Stimulated activated CD4-positive, alpha-beta T cell treated with anti-CD3 and anti-CD28 coated beads, Interleukin-4, amount 100 ng/mL, for 1 hour (primary cell): ENCODE measurements at places on chromosomes 6 and 20.

DNA sequence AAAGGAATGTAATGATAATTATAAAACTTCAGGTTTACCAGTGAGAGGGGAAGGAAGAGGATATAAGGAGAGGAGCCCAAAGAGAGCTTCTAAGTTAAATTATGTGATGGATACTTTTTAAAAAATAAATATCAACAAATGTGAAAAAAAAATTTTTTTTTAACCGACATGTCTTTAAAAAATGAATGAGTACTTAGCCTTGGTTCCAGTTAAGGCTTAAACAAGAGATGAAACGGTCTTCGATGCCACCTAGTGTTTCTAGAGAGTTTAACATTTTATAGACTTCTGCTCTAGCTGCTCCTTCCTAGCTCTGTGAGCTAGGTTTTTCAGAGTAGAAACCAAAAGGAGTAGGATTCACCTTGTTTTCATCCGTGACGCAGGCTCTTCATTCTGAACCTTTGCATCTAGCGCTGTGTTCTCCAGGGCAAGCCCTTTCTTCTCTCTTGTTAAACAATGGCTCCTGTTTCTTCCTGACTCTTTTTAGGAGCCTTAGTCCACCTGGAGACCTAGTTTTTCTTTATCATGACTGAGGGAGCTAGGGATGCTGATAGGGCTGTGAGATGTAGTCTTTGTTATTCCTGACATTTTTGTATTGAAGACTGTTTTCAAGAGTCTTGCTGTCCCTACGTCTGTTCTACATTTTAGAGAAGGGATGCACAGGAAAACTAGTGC, 42.4 kb upstream of the GNRH2 start:
- no peak for DNase-seq

DNA sequence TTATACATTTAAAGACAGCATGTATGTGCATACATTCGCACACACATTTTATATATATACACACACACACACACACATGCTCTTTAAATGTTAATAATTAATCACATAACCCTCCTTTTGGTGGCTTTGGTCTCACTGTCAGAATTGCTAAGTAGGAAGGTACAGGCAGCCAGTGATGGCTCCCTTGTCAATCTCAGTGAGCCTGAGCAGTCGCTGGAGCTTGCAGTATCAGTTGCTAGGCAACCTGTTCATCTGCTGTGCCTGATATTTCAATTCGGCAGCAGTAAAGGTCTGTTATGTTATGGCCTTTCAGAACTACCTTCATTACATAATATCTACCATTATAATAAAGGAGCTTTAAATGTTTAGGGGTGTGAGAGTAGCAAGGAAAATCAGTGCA, 374.3 kb downstream of the LMBRD1 start:
- no peak for DNase-seq

DNA sequence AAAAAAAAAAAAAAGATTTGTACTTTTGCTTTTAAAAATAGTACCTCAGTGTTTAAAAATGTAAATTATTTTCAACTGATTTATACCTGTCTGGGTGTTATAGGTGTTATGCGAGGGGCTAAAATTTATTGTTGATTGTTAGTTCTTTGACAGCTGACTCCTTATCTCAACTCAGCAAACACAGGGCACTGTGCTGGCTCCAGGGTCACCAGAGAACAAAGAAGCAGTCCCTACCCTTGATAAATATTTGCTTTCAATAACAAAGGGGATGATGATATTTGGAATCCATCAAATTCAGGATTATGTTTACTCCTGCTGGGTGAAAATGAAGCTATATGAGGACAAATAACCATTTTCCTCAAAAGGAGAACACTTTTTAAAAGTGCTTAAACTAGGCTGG, 34.2 kb upstream of the KAT14 start:
- no peak for DNase-seq

GRCh38 chr6:133309579-133309978, 68.4 kb downstream of the EYA4 start:
- DNase-seq = no peak

DNA sequence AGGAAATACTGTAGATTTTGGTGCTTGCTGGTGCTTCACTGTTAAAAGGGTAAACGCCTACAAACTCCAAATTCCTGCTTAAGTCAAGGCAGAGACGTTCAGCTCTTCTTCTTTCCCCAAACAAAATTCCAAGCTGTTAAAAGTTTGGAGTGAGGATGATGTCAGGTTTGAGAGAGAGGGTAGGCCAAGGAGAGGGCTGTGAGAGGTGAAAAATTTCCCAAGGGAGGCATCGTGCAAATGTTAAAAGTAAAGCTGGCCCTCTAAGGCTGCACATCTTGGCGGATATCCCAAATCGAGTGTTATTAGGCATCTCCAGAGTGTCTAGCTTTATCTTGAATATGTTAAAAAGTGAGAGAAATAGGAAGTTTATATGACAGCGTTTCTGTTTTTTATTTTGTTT, 651.8 kb downstream of the QKI start:
- DNase-seq = no peak

DNA sequence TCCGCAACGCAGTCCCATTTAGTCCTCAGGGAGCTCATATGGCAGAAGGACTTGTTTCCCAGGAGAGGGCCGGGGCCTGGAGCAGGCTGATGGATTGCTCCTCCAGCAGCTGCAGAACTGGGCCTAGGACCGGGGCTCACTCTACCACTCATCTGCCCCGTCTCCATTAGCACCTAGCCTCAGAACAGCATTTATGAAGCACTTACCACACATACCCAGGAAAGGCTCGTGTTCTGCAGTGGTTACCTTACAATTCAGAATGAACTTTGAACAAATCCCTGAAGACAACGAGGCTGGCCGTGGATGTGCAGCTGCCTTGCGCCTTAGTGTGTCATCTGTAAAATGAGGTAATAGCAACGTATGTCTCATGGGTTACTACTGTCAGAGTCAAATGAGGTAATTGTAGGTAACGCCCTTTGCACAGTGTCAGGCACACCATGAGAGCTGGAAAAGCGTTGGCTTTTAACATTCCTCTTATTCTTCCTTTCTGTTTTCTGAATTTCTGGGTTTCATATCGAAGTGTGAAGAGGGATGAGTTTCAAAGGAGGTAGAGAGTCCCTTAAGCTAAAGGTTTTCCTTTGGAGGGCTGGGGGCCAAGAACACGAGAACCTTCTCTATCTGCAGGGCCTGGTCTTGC, 46.3 kb upstream of the CD93 start:
- no peak for DNase-seq

- DNase-seq = no peak
Measured at GRCh38 chr6:127812985-127813698, 87.7 kb downstream of the THEMIS start.

DNA sequence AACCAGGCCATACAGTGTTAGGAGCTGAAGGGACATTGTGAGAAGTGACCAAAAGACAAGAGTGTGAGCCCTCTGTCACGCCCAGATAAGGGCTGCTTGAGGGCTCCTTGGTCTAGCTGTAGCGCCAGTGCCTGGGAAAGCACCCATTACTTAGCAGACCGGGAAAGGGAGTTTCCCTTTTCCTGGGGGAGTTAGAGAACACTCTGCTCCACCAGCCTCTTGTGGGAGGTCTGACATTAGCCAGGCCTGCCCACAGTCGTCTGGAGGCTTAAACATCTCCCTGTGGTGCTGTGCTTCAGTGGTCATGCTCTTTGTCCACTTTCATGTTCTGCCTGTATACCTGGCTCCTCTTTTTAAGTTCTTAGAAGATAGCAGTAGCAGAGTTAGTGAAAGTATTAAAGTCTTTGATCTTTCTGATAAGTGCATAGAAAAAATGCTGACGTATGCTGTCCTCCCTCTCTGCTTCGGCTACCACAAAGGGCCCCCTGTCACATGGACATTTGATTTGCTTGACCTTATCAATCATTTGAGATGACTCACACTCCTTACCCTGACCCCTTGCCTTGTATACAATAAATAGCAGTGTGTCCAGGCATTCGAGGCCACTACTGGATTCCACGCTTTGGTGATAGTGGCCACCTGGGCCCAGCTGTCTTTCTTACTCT, 201.5 kb upstream of the ECI2 start:
- no peak for DNase-seq

DNA sequence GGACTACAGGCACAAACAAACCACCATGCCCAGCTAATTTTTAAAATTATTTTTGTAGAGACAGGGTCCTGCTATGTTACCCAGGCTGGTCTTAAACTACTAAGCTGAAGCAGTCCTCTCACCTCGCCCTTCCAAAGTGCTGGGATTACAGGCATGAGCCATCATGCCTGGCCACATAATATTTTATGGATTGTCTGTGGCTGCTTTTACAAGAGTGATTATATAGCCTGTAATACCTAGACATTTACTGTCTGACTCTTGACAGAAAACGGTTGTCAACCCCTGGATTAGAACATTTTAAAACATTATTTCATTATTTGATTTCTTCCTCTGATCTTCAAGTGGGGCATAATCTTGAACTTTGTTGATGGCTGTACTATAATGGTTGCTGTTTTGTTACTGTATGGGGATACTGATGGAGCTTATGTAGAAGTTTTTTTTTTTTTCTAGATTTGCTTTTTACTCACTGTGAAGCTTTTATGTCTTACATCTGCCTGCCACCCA, 14.3 kb downstream of the PARD6B start:
- no peak for DNase-seq

GRCh38 chr20:1319051-1319450, 9.9 kb downstream of the SDCBP2 start:
- no peak for DNase-seq

GRCh38 chr6:16967470-16967817, 134.4 kb upstream of the STMND1 start:
- DNase-seq = no peak

DNA sequence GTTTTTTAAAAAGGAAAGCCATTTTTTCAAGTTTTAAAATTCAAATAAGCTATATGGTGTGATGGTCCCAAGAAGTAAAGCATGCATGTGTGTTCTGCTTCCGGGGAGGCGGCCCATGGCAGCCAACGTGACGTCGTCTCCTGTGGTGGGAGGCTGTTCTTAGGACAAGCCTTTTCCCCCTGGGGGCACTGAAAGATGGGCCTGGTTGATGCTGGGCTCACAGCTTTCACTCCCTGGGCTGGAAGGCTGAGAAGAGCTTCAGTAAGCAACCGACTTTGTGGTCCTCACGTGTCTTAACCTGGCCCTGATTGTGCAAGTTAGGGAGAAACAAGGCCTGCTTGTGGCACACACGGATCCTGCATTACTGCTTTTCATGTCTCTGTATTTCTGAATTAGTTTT, 84.1 kb downstream of the SMOC2 start:
- no peak for DNase-seq

DNA sequence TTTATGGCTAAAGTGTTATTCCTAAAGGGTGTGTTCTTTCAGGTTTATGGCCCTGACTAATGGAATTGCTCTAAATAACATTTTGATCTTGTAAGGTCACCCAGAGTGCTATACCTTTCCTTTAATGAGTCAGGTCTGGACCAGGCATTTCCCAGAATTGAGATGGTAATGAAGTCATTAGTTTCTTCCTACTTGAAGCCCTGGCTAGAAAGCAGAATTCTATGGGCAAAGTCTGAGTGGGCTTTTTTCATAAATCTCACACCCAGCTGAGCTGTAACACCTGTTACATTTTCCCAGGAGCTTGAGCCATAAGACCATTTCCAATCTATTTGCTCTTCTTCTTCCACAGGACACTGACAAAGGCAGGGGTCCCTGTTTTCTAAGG, 122.0 kb upstream of the ID4 start:
- DNase-seq = no peak

DNA sequence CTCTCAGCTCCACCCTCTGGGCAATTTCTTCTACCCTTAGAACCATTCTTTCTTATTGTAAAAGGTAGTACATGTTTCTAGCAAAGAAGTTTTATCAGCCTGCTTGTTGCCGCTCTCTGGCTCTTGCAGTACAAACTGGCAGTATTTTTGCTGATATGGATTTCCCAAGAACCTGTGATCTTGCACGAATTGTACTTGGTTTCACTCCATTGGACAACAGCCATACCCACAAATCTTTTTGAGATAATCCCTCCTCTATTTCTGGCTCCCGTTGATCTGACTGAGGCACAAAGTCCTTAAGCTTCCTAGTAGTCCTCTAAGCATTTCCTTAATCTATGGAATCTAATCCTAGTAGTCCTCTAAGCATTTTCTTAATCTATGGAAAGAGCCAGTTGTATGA, 487.0 kb upstream of the PTCHD4 start:
- DNase-seq = no peak

DNA sequence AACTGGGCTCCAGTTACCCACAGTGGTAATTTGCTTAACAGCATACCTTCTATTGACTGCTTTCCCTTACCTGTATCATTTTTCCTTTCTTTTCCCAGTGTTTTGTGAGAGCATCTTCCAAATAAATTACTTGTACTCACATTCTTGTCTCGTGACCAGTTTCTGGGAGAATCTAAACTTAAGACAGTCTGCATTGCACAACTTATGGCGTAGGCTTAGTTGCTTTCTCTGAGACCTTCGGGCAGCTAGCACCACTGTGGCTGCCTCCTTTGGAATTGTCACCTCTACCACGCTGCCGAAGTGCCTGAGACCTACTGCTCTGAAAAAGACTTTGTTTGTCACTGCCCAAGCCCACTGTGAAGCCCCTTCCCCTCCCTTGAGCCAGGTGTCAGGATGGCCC, 188.1 kb upstream of the BMP2 start:
- DNase-seq = no peak

DNA sequence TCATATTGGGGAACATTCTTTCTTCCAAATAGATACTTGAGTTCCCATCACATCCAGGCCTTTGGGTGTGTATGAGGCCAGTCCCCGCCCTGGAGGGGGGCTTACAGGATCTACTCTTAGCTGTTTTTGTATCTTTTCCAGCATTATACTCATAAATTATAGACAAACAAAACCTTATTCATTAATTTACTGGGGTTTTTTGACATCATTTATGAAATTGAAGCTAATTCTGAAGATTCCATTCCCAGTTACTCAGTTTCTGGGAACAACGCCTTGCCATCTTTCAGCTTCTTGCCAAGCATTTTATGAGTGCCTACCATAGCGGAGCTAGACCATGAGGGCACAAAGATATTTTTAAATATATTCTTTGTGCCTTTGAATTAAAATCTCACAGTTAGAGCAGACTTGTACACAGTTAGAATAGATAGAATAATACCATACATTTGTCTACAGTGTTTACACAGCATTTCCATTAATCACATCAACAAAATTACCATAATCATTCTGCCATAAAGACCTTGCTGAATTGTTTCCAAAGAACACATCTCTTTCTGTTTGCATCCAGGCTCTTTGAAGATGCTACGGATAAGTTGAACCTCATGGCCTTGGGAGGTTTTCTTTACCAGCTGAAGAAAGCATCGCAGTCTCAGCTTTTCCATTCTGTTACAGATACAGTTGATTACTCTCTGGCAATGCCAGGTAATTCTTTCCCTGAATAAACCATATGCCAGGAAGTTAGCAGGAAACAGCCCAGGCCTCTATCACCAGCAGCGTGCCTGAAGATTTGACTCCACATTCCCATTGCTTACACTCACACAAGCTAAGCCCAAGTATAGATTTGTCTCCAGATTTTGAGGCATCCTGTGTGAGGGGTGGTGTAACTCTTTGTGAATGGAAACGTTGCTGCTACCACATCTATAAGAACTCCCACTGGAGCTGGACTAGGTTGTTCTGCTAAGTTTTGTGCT, 75.4 kb upstream of the PBOV1 start:
- DNase-seq = no peak

- no peak for DNase-seq
Measured at GRCh38 chr20:10469599-10469998, 34.5 kb downstream of the SLX4IP start.
